ENCODE measurements at places on chromosomes 16 and 17. TPM values are rescaled to one million over a fixed set of nuclear protein-coding genes. Genes with fewer than 3 reads are reported as not detected.

DNA sequence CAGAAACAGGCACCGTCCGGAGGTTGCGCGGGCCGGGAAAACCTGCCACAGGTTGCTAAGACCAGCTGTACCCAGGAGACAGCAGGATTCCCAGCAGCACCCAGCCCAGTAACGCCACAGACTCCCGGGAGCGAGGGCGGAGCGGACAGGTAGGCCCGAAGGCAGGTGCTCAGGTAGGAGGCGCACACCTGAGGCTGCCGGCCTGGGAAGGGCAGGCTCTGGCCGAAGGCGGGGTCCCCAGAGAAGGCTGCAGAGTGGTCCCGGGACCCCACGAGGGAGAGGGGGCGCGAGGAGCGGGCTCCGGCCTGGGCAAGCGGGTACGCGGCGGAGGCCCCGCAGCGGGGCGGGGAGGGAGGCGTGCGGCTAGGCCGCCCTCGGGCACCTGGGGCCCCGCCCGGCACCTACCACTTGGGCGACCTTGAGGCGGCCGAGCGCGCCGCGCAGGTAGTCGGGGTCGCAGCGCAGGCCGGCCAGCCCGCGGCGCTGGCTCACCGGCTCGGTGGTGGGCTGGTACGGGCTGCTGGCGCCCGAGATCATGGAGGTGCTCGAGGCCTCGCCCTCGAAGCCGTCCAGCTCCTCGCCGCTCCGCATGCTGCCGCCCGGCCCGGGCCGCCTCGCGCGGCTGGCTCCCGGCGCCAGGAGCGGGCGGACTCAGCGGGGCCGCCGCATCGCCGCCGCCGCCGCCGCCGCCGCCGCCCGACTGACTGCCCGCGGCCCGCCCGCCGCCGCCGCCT, 441 bp downstream of the CMTM4 start:
- no peak for DNase-seq

- DNase-seq = no peak
Measured at GRCh38 chr16:79320956-79321355, 279.6 kb downstream of the MAF start.

DNA sequence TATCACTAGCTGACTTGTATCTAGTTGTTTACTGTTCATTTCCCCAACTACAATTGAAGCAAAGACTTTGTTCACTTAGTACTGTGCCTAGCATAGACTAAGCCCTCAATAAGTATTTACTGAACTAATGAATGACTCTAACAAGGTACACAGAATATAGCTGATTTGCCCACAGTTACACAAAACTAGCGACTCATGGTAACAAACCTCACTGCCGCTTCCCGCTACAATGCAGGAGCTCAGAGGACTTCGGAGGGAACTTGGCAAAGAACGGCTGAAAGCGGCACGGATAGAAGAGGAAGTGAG, 524 bp downstream of the EFTUD2 start:
- no peak for DNase-seq

DNA sequence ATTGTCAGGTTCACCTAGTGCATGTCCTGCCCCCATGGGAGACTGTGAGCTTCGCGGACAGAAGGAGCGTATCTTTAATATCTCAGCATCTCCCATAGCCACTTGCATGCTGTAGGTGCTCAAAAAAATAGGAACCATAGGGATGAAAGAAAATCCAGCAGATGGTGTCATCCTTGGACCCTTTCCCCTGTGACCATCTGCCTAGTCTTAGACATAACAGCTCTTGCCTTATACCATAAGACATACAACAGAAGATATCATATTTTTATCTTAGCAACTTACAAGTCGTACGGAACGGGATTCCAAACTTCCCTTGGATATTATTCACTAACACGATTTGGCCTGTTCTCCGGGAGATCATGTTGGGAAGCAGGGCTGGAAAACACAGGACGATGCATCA, 14.5 kb downstream of the DHRS7C start:
- DNase-seq = no peak

GRCh38 chr16:31696968-31697743, 169.5 kb downstream of the AHSP start:
- no peak for DNase-seq

DNA sequence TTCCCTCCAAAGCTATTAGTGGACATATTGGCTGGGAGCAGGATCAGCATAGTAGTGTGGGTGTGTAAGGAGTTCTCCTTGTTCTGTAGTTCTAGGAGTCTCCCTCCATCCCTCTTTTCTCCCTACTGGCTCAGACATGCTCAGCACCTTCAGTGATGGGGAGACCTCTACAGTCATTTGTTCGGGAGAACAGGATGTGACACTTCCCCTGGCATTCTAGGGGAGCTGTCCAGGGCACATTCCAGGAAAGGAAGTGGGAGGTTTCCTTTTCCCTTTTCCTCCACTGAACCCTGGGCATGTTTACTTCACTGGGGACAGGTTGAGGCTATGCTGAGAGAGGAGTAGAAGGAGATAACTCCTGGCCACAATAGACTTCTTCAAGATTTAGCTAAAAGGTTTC, 86.5 kb downstream of the MYH13 start:
- no peak for DNase-seq

- DNase-seq = no peak
Measured at GRCh38 chr17:57174591-57174990, 81.7 kb upstream of the MSI2 start.

DNA sequence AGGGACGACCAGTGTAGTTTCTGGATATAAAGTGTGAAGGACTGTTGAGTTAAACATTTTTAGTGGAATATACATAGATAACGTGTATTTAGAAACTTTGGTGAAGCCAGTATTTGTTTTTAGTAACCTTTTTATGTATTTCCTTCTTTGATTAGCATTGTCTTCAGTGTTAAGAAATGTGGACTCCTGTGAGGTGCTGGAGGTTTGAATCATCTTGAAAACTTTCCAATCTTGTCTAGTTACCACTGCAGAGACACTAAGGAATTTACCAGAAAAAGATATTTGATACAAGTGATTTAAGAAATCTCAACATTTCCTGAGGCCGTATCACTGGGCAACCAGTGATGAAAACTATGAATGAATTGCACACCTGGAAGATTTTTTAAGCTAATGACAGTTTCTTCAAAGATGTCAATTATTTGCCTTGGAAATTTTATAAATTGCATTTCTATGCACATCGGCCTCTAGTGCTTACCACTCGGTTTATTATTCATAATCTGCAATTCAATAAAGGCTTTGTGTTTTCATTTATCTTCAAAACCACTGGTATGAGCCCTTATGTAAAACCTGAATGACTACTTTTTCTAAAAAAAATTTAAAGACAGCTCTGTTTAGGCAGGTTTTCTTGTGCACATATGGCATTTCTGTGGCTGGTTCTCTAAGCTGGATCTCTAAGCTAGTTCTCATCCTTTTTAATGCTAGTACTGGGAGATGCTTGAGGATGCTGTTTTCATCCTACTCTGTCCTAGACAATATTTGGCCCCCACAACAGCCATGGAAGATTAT, 31.4 kb upstream of the ADCY7 start:
- DNase-seq = no peak

DNA sequence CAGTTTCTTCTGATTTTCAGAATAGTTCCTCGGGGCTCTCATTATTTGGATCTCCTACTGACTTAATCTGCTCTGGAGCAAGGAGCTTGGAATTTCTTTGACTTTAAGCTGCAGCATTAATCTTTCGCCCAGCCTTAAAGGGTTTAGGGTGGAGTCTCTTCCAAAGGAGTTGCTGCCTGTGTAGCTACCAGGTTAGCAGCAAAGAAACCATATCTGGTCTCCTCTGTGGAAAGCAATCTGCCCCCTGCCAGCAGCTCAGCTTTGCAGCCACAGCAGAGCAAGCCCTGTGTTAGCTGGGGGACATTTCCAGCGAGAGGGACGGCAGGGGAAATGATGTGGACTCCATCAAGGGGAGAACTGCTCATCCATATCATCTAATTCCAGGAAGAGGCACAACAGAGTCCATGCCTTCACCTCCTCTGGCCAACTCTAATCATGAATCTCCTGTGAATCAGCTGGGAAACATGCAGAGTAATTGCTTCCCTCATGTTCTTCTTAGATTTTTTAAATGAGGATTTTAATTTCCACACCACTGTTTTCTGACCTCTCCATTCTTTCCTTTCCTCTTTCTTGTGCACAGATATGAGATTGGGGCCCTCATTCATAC, 827.6 kb upstream of the CA10 start:
- no peak for DNase-seq

DNA sequence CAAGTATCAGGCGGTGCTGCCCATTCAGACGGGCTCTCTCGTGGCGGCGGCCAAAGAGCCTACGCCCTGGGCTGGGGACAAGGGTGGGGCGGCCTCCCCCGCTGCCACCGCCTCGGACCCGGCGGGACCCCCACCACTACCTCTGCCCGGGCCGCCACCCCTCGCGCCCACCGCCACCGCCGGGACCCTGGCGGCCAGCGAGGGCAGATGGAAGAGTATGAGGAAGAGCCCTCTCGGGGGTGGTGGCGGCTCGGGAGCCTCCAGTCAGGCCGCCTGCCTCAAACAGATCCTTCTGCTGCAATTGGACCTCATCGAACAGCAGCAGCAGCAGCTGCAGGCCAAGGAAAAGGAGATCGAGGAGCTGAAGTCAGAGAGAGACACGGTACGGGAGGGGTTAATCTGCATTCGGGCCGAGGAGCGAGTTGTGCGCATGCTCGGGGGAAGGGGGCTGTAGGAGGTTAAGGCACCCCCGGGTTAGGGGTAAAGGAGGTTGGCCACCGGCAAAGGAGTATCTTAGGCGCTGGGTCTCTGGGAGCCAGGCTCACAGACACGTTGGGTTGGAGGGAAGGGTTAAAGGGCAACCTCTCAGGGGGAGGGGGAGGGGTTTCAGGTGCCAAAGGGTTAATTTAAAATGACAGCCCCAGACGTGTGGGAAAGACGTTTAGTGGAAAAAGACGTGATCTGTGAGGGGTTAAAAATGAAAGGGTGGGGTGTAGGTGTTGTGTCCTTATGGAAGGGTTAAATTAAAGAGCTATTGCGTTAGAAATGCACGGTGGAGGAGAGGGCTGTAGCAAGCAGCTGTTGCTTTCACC, 1.4 kb downstream of the MSL1 start:
- peak; percentile 49 for DNase-seq

- peak; percentile 87 for DNase-seq
Measured at GRCh38 chr16:3027983-3028715, 4.3 kb downstream of the THOC6 start.

SCNN1B gene
- total RNA-seq = not detected

SCGB1C2 gene
- not detected for total RNA-seq

EFNB3 gene
- 17.5 TPM for total RNA-seq

IGFBP4 gene
- 7.3 TPM for total RNA-seq

NECAB2 gene
- 6.9 TPM for total RNA-seq

Measured in frontal cortex (tissue), 4 donors.